SIG-M5 (cell line): ENCODE measurements at places on chromosomes 12 and 14.

DNA sequence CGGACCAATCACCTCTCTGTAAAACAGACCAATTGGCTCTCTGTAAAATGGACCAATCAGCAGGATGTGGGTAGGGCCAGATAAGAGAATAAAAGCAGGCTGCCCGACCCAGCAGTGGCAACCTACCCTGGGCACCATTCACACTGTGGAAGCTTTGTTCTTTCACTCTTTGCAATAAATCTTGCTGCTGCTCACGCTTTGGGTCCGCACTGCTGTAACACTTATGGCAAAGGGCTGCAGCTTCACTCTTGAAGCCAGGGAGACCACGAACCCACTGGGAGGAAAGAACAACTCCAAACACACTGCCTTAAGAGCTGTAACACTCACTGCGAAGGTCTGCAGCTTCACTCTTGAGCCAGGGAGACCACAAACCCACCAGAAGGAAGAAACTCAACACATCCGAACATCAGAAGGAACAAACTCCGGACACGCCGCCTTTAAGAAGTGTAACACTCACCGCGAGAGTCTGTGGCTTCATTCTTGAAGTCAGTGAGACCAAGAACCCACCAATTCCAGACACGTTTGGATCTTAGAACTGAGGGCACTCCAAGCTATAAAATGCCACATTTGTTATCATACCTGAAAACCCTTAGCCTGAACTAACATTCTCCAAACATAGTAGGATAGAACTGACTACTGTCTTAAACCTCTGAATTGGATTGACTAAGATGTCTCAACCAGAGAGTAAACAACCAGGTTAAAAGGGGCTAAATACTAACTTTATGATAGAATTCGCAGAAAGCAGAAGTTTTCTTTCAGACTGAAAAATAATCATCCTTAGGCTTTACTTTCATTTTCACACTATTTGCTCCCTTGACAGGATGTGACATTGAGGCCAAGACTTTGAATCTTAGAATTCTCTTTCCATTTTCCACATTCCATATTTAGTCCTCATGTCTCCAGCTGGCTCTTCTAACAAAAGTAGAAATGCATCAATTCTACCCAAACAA lies 33.6 kb downstream of the CDKL1 start:
- DNase-seq, result no peak

DNA sequence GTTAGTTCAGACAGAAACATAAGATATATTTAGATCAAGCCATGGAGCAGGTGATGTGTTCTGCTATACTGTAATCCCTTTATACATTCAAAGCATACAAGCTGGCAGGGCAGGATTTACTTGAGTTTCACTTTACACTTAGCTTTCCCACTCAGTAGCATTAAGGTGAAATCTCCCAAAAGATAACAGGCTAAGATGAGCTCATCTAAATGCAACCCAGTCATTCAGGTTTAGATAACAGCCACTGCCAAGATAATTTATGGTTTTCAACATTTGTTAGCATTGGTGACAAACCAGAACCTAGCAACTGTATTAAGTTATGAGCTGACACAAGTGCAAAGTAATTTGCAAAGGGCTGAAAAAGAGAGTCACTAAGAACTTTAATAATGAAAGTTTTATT lies 925.1 kb upstream of the ATXN7L3B start:
- no peak for DNase-seq

DNA sequence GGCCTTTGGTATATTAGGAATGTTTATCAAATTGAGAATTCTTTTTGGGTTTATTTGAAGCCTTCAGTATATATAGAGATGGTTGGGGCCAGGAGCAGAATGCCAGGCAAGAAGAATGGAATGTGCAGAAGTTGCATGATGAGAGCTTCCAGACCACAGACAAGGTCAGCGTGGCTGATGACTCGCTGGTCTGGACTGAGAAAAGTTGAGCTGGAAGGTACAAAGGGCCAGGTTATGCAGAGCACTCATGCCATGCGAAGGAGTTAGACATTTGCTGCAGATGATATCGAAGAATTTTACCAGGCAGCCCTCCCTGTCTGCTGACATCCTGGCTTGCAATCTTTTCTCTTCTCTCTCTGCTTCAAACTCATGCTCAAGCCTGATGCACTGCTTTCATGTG lies 196.2 kb upstream of the ARHGAP5 start:
- no peak for DNase-seq

GRCh38 chr14:68463299-68463698 lies 329.6 kb downstream of the ZFP36L1 start:
- DNase-seq, result no peak

DNA sequence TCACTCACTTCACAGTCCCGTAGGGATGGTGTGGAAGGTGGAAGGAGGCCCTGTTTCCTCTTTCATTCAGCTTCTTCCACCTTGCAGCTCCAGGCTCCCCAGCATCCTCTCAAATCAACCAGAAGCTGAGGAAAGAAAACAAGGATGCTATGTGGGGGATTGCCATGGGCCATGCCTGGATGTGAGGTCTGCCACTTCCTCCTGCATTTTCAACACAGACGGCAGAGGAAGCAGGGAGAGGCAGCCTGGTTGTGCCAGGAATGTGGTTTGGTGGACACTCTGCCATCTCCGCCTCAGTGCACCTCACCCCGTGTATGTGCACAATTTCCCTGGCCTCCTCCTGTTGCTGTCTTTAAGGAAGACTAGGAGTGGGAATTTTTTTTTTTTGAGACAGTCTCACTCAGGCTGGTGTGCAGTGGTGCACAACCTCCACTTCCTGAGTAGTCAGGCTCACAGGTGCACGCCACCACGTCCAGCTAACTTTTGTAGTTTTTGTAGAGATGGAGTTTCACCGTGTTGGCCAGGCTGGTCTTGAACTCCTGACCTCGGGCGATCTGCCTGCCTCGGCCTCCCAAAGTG lies 99.2 kb downstream of the SLC15A4 start:
- no peak for DNase-seq

- DNase-seq, result no peak
Observed at GRCh38 chr12:56684745-56685359, 3.2 kb downstream of the PTGES3 start.

DNA sequence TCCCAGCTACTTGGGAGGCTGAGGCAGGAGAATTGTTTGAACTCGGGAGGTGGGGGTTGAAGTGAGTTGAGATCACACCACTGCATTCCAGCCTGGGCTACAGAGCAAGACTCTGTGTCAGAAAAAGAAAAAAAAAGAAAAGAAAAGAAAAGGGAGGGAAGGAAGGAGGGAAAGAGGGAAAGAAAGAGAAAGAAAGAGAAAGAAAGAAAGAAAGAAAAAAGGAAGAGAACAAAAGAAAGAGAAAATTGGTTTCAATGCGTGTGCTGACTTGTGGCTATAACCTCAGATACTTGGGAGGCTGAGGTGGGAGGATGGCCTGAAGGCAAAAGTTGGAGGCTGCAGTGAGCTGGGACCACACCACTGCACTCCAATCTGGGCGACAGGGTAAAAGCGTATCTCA lies 128.4 kb upstream of the TBX3 start:
- no peak for DNase-seq

GRCh38 chr14:32724867-32725471 lies 213.7 kb upstream of the NPAS3 start:
- DNase-seq, result no peak

DNA sequence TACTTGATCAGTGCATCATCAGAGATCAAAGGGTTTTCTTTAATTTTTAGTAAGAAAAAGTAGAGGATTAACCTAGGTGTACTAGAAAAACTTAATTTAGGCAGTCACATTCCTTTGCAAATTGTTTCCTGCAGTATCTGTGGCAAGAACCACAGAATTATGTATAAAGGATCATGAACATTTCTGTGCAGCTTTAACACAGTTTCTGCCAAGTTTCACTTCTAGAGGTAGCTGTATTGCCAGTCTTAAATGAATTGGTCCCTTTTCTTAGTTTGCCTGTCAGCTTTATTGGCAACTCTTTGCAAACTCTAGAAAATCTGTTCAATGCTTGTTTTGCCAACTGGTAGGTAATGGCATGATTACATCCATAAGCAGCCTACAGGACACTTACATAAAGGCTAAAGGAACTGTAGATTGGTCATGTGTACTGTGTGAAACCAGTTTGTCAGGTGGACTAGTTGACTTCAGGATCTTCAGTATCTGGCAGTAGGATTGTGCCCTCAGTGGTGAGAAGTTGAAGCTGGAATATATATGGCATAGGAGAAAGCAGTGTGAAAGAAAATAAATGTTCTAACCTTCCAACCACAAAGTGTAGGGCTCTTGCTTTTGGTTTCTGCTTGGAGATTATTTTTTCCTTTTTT lies 75.9 kb downstream of the TTLL5 start:
- DNase-seq, result no peak

DNA sequence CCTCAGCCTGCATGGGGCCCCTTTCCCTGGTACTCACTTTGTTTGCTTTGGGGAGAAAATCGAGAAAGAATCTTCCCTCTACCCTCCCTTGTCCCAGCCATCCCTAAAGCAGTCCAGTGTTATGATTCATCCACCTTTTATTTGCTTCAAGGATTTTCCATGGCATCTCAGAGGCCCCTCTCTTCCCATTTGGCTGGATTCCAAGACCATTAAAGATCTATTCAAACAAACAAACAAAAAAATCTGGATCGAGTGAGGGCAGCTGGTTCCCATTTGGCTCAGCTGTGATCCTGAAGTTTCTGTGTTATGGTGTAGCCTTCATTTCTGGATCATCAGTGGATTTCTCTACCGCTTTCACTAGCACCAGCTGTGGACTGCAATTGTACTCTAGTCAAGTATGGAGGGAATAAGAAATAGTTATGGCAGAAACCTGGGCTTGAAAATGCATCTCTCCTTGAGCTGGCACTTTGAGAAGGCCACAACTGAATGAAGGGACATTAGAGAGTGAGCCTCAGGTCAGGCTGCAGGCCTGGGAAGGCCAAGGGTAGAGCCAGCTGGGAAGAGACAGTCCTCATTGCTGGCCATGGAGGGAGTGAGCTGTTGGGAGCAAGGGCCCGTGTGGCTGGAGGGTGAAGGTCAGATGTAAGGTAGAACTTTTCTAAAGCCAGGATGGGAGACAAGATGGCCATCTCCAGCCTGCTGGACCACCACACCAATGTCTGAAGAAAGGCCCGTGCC lies 13.7 kb downstream of the KRT71 start:
- DNase-seq, result no peak

GRCh38 chr14:85293612-85294234 lies 236.2 kb upstream of the FLRT2 start:
- DNase-seq, result no peak
